ENCODE measurements at places on chromosomes 7 and 10. TPM values are rescaled to one million over a fixed set of nuclear protein-coding genes. Genes with fewer than 3 reads are reported as not detected.
A peak's percentile ranks its signal among the peaks of the same experiment; 100 is the strongest.

Gene IKZF5
- total RNA-seq = 5.4 TPM

- no peak for DNase-seq
These were observed 213.7 kb upstream of the KMT2E start for GRCh38 chr7:104800307-104800706.

GRCh38 chr10:132310701-132311337, 3.1 kb upstream of the STK32C start:
- no peak for DNase-seq

DNA sequence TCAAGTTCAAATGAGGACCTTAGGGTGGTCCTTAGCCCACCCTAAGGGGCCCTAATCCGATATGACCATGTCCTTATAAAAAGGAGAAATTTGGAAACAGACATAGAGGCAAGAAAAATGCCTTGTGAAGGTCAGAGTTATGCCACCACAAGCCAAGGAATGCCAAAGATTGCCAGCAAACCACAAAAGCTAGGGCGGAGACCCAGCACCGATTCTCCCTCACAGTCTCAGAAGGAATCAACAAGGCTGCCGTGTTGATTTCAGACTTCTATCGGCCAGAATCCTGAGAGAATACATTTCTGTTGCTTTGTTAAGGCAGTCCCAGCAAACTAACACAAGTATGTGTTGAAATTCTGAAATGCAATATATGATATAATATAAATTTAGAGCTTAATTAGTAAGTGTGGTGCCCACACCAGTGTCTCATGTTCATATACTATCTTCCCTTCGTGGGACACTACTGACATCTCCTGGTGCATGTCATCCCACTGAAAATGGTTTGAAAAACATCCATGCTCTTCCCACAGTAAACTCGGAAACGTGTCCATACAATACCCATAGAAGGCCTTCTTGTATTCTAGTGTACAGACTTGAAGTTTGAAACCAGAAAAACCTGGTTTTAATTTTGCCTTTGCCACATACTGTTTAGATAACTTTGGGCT, 349.0 kb downstream of the TNS3 start:
- peak; percentile 61 for DNase-seq

GRCh38 chr10:124149189-124150042, 56.0 kb upstream of the CHST15 start:
- DNase-seq = no peak

DNA sequence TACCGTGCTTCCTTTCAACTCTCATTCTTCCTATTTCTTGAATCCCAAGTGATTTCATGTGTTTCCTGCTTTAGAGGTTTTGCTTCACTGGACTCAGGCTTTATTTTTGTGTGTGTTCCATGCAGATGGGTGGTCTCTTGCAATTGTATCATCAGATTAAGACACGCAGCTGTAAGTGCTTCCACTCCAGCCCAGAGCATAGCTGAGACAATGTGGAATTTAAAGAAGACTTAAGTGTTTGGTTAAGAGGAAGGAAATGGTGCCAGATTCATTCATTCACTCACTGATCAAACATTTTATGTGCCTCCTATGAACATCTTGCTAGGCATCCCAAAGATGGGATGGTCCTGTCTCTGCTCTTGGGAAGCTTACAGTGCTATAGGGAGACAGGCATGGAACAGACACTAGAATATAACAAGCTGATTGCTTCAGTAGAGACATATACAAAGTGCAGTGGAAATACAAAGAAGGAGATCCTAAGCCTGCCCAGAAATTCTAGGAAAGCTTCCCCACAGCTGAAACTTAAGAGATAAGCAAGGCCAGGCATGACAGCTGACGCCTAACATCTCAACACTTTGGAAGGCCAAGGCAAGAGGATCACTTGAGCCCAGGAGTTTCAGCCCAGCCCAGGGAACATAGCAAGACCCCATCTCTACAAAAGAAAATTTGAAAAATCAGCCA, 46.1 kb upstream of the LRRC17 start:
- no peak for DNase-seq

Data from HT1080 (cell line).